ENCODE measurements at places on chromosomes 6 and 20.
A peak's percentile ranks its signal among the peaks of the same experiment; 100 is the strongest.

- DNase-seq: no peak
Observed at GRCh38 chr6:155333414-155333813, 19.1 kb upstream of the TFB1M start.

- no peak for DNase-seq
Observed at GRCh38 chr6:99501762-99502161, 13.5 kb downstream of the USP45 start.

GRCh38 chr6:148746363-148747144 lies at the start of gene UST:
UST (plus strand) TSS chr6:148747030; CDS start chr6:148747431, 401 bp downstream.
- peak; percentile 82 for DNase-seq

DNA sequence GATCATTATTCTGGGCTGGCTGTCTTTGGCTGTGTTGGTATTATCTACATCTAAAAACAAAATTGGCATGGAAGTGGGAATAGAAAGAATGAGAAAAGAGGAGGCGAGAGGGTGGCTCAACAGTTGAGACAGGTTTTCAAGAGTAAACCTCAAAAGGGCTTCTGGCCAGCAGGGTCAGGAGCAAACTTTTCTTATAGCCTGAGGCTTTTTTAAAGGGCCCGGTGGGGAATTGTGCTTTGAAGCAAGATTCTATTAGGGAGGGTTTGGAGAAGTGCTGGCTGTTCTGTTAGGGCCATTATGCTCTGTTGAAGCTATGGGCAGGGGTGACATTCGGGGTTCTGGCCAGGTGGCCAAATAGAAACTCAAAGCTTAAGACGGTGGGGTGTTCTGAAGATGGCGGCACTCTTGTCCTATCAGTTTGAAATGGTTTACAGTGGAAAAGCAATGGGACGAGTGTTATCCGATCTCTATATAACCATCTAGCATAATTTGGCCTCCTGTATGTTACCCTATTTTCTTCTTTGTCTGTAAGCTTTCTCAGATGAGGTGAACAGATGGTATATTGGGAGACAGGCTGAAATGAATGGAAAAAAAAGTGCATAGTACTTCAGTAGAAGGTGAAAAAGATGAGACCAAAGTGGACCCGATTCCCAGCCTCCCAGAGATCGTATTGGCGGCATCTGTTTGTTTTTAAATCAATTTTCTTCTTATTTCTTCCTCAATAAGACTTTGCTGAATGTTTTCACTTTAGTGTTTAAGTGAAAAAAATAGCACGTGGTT lies 132.1 kb upstream of the CNR1 start:
- DNase-seq: no peak

- peak; percentile 46 for DNase-seq
Observed at GRCh38 chr20:6566821-6567220, 200.7 kb upstream of the BMP2 start.

GRCh38 chr6:12339808-12340487 lies 49.8 kb downstream of the EDN1 start:
- DNase-seq: no peak

DNA sequence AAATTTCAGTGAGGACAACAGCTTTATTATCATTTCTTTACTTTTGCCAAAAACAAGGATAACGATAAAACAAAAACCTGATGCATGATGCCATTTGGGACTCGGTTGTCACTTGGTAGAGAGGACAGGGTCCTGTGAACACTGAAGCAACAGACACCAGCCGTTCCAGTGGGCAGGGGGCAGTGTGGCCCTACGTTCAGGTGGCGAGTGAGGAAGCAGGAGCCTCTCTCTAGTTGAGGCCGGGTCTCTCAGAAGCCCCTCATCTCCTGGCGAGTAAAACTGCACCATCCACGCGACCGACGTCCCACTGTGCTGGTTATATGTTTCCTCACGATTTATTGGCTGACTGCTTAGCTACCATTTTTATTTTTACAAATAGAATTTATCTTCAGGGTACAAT lies 231.6 kb downstream of the THBS2 start:
- no peak for DNase-seq

- no peak for DNase-seq
Observed at GRCh38 chr20:60752741-60753420, 499.2 kb upstream of the CDH4 start.

DNA sequence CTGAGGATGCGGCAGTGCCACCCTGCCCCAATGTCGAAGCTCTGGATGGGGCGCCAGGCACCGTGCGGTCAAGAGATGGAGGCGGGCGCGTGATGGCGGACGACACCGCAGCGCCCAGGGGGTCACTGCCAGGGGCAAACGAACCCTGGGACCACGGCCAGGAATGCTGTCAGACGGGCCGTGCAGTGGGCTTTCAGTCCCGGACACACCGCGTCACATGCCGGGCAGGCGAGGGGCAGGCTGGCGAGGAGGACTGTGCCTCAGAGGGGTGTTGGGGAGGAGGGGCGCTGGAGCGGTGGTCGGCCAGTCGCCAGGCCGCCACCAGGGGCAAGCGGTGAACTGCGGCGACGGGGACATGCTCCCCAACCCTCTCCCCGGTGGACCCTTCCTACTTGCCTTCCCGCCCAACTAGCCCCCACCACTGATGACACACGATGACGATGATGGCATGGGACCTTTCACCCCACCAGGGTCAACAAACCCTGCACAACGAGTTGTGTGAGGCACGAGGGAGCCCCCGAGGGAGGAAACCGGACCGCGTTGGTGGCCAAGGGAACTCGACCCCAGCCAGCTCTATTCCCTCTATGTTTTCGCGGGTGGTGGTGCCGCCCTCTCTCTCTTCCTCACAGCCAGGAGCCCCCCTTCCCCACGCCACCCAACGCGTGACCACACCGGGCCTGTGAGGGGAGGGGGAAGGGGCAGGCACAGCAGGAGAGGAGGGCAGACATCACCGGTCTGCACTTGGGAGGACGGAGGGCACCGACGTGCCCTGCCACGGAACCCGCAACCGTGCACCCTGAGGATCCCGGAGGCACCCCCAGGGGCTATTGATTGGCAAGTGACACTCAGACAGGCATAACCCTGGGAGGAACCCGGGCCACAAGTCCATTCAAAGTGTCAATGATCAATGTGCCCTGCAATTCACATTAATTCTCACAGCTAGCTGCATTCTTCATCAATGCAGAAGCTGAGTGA lies 1960.9 kb upstream of the DEFB115 start:
- DNase-seq: no peak

- peak; percentile 6 for DNase-seq
Observed at GRCh38 chr6:558089-558488, 98.8 kb downstream of the HUS1B start.

DNA sequence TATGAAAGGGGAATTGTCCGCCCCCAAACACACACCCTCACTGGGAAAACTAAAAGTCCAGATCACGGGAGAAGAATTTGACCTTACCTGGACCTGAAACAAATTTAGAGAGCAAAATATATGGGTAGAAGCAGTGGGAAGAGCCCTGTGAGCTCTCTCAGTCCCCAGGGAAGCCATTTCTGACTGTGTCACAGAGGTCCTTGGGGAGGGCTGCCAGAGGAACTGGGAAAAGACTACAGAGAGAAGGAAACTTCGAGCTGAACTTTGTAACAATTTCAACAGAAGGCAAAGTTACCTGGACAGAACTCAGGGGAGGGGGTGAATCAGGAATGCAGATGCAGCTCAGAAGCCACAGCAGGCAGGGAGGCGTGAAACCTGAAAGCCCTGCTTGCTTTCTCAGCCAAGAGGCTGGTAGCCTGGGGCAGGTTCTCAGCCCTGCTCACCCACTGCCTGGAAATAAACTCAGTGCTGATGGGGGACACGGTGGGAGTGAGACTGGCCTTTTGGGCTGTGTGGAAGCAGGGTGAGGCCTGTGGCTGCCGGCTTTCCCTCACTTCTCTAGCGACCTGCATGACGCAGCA lies 163.8 kb downstream of the TMEM200A start:
- DNase-seq: no peak

GRCh38 chr6:11791354-11792107 lies 12.9 kb upstream of the ADTRP start:
- DNase-seq: no peak

DNA sequence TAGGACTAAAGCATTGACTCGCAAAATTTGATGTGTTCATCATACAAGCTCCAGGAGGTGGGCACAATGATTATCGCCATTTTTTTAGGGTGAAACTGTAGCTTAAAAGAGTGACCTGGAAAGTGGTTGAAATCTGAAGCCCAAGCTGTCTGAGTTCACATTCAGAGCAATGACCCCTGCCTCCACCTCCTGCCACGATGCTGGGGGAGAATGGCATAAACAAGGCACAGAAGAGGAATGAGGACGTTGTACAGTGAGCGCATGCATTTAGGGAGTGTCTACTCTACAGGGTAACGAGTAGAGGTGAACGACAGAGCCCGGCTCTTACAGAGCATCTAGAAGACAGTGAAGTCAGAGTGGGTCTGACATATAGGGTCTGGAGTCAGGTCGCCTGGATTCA lies 37.2 kb downstream of the CNKSR3 start:
- DNase-seq: no peak

- peak; percentile 69 for DNase-seq
Observed at GRCh38 chr6:107646176-107646575, 156.3 kb downstream of the SOBP start.

DNA sequence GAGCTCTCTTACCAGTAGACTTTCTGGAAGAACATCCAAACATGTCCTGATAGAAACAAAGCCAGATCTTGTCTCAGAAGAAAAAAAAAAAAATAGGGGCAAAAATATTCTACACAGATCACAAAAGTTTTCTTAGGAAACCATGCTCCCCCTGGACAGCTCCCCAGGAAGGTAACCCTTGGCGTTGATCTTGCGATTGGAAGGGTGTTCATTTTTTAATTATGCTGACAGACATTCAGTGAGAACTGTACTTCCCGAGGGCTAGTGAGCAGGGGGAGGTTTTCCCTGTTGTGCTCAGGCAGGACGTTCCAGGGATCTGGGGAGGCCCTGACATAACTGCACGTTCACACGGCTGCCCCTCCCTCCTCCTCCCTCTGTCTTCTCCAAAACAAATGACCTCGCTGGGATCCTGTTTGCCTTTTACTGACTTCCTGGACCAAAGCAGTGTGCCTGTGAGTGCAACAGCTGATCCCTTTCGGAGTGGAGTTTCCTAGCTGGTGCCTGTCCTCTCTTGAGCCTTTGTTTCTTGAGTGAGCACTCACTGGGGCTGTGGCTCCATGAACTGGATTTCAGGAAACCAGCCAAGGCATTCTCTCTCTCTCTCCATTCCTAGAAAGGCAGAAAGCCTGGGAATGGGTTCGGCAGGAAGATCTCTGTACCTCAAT lies 46.7 kb downstream of the MARCKS start:
- peak; percentile 3 for DNase-seq

DNA sequence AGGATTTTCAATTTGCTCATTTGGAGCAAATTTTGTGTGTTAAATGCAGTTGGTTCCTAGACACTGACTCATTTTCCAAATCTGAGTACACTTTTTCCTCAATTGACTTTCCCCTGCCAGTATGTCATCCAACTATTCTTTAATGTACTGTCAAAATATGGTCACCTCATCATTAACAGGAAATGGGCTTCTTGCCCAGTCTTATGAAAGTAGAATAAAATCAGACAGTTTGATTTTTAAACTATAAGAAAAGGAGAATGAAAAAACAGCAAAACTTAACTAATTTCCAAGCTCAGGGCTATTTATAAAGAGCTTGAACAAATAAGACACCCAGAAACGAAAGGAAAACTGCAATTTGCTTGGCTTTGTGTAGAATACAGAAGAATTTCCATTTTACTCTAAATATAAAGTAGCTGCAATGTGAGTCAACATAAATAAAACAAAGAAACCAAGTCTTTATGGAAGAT lies 43.7 kb upstream of the RAB23 start:
- DNase-seq: no peak

DNA sequence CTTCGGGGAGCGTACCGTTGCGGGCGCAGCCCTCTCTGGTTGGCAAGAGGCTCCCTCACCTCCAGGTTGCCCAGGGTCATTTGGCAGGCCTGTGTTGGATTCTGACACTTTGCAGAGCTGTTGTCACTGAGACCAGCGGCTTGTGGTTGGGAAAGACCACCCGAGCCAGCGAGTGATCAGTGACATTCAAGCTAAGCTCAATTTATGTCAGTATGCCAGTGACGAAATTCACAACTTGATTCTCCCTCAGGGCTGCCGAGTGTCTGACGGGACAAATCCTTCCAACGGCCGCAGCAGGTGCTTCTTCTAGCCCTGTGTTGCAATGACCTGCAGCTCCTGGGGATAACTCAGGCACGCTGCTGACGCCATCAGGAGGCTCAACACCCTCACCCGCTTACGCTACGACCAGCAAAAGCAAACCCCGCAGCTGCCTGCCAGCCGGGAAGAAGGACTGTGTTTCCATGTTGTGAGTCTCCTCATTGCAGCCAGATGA lies 16.9 kb upstream of the SLC22A2 start:
- no peak for DNase-seq

DNA sequence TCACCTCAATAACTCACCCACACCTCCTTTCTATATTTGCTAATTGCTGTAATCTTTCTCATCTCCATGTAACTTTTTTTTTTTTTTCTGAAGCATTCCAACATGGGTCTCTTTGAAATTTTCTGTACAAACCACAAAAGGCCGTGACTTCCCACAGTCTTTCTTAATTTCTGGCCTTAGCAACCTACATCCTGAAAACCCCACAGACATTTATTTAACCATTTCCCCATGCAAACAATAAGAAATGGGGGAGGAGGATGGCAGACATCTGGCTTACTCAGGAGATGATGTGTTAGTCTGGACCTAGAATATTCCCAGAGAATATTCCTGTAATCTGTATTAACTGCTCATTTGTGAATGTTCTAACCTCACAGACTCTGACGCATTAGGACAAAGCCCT lies 57.6 kb downstream of the MEP1A start:
- no peak for DNase-seq

DNA sequence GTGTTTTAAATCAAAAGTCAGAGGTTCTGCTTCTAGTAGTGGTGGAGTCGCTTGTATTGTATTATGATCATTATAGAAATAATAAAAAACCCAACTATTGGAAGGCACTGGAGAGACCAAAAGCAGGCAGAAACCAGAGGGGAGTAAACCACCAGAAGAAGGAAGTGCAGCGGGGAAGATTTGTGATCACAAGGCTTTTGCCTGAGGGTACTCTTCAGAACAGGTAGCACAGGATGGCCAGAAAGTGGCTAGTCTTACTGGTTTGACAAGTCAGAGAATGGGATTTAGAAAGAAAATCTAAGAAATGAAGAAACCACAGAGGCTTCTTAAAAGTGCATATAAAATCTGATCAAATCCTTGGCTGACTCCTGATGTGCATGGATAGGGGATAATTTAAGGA lies 24.0 kb downstream of the MAPK13 start:
- DNase-seq: no peak

DNA sequence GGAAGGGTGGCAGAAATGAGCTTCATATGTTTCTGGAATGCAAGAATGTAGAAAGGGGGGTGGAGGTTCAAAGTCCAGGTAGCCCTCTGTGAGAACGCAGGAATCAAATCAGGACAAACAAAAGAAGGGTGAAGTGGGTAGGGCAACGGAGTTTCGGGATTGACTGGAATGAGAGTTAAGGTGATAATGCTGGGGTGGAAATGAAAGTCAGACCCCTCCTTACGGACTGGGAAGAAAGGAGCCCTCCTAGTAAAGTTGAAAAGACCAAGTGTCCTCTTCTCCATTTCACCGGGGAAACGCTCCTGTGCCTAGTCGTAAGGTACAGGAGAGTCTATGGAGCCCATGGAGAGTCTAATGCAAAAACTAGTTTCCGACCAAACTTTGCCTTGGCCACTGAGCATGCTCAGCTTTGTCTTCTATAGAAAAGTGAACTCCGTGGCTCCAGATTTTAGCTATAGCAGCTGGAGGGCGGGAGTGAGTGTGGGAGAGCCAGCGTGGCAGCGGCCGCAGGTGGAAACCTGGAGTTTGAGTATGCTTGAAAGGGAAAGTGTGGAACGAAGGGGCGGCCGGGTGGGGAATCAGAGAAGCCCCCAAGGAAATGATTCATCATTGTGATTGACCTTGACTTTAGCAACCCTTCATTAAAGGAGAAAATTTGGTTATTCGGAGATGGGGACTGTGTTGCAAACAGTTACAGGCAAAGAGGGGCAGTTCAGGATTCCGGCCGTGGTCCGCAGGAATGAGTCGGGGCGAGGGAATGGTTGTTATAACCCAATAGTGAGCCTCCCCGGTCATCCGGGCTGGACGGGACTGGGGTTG lies 1.3 kb upstream of the LRRC1 start:
- DNase-seq: no peak

Data from AG08395 (cell line).